ENCODE measurements at places on chromosomes 7 and 10. TPM values are rescaled to one million over a fixed set of nuclear protein-coding genes. Genes with fewer than 3 reads are reported as not detected.

Gene SCART1
- total RNA-seq: 7.2 TPM

Gene RPA3
- 102 TPM for total RNA-seq

- ATAC-seq: no peak
These were observed 63.2 kb upstream of the FGFR2 start for GRCh38 chr10:121661451-121661851.

- ATAC-seq: no peak
These were observed 22.6 kb downstream of the SGPL1 start for GRCh38 chr10:70838270-70838805.

DNA sequence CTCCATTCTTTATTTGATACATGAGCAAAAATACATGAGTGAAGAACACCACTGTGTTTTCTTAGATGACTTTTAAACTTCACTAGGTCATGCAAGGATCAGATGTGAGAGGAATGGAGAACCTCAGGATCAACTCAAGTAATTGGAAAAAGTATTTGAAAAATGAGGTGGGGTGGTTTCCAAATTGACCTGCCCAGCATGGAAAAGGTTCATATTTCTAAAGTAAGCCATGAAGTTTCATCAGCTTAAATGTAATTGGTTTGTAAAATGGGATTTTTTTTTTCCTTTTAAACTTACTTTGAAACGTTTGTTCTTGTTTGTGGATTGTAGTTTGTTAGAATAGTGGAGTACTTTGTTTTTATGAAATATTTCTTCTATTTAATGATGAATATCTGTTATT lies 134.8 kb downstream of the MLLT10 start:
- no peak for ATAC-seq

DNA sequence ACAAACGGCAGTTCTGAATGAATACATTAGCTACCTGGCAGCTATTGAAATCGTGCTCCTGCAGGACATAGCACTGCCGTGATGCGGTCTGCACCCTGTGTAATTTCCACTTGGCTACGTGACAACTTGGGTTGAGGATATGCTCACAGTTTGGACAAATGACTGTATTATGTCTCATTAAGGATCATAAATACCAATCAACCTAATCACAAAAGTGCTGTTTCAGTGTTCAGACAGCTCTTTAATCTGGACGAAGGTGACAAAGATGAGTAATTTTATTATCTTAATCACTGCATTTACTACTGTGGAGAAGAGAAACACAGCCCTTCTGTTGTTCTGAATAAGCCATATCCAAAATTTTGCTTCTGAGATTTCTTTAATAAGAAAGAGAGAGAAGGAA lies 210.8 kb upstream of the PFKP start:
- no peak for ATAC-seq

Measured in activated T-helper 17 cell treated with anti-CD3 and anti-CD28 coated beads, Interleukin-2, amount 50 U/mL, for 72 hours (primary cell).